ENCODE measurements at places on chromosomes 12 and 14.

GRCh38 chr14:29453045-29453444, 474.6 kb downstream of the PRKD1 start:
- DNase-seq = no peak

DNA sequence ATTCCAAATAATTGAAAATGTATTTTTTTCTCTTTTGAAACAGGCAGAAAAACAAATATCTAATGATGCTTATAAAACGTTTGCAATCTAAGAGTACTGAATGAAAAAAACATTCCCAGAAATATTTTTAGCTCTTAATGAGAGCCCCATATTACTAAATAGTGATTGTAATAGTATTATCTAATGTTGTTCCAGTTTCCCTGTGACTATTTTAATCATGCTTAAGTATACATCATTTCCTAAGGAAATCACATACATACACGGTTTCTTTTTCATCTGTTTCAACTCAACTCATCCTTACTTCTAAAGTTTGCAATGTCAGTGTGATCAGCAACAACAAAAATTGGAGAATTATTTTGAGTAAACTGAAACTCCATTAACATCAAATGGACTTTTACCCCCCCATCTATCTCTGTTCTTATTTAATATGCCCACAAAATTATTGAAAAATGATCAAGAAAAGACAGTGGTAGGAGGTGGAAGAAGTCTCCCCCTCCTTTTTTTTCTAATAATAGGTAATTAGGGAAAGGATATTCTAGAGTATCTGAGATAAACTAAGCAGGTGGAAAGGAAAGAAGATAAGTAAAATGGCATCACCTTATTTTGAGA, 530.1 kb upstream of the ATP2B1 start:
- DNase-seq = no peak

DNA sequence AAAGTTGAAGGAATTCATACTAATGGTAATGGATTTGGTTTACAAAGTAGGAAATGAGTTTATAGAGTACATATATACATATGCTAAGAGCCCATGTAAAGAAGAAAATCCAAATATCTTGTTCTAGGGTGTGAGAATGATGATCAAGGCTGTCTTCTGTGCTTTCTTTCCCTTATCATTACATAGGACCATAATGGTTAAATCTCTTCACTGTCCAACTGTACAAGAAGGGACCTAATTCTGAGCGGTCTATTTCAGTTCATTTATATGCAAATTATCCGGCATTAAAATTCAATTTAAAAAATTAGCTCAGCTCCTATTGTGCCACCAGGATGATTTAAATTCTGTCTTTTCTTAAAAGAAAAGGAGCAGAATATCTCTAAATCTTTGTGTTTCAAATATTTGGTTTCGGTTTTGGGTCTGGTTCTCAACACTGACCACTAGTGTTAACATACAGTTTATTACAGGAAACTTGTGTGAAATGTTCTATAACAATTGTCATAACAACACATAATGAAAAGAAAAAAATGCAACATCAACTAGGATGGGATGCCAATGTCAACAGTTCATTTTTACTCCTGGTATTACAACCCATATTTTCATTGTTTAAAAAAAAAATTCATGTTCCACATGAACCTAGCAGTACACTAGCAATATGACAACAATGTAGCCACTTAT, 16.8 kb downstream of the OR4K1 start:
- DNase-seq = no peak

DNA sequence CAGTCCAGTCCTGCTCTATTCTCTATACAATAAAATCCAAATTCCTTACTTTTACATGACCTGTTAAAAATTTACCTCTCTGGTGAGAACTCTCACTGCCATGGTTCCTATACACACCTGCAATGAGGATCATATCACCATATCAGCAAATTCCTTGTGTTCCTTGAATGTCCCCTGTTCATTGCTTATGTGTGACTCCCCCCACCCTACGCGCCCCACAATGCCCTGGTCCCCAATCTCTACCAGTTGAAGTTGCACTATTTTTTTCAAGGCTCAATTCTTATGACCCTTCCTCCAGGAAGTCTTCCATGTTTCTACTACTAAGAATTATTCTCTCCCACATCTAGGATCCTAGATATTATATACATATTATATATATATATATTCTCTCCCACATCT, 82.2 kb upstream of the NEDD1 start:
- DNase-seq = no peak

- no peak for DNase-seq
Measured at GRCh38 chr12:71981149-71981548, 42.5 kb downstream of the TPH2 start.

DNA sequence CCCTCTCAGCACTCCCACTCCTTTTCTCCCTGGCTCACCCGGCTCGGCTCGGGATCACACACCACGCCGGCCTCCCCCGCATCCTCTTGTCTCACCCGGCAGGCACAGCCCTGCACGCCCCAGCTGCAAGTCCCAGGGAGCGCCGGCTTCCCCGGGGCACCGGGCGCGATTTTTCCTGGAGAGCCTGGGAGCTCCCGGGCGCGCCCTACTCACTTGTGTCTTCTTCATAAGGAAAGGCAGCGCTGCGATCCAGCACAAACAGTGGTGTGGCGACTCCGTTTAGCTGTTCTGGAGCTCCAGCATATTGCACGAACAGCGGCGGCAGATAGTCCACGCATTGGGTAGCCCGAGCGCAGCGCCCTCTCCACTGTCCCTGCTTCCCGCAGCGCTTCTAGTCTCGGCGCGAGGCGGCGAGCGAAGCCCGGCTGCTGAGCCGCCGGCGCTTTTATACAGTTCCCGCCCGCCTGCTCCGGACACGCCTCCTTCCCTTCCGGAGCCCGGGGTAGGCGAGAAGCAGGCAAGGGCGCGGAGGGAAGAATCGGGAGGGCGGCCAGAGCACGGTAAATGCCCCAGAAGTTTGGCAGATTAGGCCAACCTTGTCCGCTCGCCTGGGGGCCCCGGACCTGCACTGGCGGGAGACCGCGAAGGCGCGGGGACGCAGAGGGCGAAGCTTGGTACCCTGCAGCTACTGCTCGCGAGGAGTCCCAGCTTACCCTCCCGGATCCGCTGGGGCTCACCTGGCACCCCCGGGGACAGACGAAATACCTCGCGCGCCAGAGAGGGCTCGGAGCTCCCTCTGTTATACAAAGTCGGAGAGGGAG, at the start of gene KITLG:
Gene KITLG, minus strand, starts transcription at position 421 of the 821 bp plus-strand sequence. Its CDS starts 193 bp downstream, at position 228.
- peak; percentile 87 for DNase-seq

DNA sequence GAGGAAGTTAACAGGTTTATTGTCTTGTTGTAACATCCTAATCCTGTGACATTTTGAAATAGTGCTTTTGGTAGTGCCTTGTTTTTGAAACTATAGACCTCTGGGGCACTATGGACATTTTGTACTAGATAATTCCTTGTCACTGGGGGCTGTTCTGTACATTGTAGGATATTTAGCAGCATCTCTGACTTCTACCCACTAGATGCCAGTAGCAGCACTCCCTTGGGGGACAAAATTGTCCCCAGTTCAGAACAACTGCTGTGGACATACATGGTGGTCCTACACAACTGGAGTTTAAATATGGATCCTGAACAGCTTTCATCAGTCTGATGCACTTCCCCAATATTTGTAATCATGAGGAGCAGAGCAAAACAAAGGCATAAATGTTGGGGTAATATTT, 264.7 kb downstream of the RAD51B start:
- peak; percentile 46 for DNase-seq

DNA sequence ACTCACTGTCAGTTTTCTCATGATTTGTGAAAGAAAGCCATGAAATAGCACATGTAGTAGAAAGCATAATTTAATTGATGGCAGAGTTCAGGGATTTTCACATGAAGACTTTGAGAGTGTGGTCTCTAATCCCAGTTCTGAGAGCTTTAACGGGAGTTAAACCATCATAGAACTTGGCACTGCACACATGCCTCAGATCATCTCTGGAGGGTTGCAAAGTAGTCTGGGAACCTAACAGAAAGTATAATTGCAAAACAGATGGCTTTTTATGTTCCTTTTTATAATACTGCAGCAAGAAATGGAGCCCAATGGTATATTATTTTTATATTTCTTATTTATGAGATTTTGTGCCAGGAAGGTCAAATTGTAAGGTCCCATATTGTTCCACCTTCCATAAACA, 77.9 kb downstream of the BHLHE41 start:
- DNase-seq = no peak

DNA sequence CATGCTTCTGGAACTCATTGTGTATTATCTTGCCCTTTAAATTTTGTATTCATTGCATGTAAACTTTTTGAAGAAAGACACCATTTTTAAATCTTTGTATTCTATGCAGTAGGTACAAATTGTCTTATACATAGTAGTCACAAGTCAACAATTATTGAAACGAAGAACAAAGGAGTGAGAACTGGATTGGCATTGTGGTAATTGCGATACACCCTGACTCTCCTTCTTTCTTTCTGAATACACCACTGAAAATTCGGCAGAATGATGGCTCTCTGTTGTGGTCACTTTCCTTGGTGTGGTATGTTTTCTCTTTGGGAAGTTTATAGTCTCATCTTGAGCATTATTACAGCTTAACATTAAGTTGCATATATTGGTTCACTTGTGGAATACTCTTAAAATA, 34.1 kb downstream of the SLC16A7 start:
- no peak for DNase-seq

- no peak for DNase-seq
Measured at GRCh38 chr14:74618078-74618952, 6.3 kb upstream of the LTBP2 start.

DNA sequence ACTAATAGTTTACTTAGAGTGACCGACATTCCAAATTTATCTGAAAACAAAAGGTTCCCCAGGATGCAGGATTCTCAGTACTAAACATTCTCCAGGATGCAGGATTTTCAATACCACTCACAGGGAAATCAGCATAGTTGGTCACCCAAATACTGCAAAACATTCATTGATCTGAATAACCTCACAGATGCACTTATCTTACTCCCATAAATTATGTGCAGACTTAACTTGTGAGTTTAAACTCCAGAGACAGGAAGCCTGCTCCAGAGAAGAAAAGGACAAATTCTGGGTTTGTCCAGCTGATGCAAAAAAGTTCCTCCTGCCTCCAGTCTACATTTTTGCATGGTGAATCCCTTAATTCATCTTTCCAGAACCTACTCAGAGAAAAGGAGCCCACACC, 514.2 kb upstream of the TMEM132C start:
- DNase-seq = no peak

- no peak for DNase-seq
Measured at GRCh38 chr14:34138175-34138574, 187.3 kb upstream of the EGLN3 start.

- DNase-seq = no peak
Measured at GRCh38 chr14:89743828-89744227, 210.7 kb downstream of the EFCAB11 start.

DNA sequence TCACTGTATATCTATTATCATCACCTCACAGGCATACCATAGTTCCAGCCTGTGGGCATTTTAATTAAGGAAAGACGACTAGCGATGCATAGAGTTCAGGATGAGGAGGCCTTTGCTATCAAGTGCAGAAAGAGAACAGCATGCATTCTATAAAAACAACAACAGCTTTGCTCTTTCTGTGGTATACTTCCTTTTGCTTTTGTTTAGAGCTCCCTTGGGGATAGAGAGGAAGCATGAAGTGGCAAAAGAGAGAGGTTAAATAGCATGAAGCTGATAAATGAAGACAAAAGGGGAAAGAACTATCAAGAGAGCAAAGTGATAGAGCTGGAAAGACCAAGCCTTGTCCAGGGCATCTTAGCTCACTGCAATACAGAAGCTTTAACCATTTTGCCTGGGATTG, 23.5 kb downstream of the IFNG-AS1 start:
- DNase-seq = no peak

- no peak for DNase-seq
Measured at GRCh38 chr12:121018860-121019617, 2.8 kb upstream of the C12orf43 start.

DNA sequence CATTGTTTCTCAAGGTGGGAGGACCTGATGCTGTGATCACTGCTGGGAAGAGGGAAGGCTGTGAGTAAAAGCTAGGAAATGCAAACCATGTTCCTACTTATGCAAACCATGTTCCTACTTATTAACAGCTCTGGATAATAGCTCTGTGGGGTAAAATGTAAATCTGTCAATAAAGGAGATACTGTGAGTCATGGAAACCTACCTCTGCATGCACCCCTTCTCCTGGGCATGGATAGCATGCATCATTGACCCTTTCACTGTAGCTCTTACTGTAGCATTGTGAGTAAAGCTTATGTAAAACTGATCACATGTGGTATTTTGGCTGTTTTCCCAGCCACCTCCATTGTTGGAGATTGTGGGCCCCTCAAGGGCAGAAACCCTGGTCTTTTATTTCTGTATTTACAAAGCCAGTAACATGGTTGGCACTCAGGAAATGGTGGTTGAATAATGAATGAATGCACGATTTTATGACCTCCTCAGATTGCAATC, 253.7 kb downstream of the GRIN2B start:
- peak; percentile 97 for DNase-seq

GRCh38 chr12:12265035-12265434, 1.8 kb downstream of the LRP6 start:
- DNase-seq = no peak

DNA sequence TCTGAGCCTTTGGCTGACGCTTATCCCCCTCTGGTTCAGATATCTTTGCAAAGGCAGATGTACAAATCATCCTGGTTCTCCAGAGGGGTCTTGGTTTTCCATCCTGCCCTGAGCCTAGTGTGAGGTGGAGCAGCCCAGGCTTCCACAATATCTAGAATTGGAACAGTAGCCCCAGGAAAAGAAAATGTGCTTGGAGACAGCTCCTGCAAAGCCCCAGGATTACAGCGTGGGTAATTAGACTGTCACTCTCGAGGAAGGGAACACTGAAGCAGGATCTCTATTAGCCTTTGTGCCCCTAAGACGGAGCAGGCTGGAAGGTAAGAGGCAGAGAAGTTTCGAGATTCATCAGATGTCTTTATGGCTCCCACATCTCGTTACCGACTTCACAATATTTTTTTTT, 59.4 kb downstream of the TMEM132C start:
- no peak for DNase-seq

DNA sequence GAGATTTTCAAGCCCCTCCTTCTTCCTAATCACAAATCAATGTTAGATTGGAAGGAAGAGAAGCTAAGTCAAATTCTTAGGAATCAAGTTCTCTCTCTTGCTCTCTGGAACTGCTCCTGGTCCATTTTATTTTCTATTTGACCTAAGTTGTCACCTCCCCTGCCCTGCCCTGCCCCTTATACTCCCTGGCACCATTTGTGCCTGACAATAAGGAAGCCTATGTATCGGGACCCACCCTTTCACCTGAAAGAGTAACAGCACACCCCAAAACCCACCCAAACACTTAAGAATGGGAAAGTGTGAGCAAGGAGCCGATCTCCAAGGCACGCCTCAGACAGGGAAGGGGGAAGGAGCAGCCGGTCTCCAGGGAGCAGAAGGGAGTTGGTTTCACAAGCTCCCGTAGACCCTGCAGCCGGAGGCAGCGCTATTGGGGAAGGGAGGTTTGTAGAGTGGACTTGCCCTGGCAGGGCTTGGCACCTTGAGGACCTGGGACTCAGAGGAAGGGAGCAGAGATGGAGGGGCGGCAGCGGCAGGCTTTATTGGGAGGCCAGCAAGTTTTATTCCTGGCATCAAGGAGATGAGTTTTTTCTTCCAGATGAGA, 1.6 kb downstream of the LRRC74A start:
- DNase-seq = no peak
